ENCODE measurements at places on chromosomes 2 and 18.

GRCh38 chr2:99729104-99730025 lies 239.5 kb upstream of the REV1 start:
- no peak for DNase-seq

DNA sequence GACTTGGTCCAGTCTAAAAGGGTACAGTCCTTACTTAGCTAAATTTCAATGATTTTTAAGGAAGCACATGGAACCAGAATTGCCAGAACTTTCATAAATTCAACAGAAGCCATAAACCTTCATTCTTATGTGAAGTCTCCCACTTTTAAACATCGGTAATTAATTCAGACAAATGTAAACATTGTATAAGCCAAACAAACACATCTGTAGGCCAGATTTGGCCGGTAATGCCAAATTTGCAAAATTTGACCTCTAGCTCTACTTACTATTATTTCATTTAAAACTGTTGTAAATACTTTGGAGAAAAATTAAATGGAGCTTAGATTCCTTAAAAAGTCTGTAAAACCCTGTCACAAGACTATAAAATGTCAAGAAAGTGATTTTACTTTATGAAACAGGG lies 83.2 kb upstream of the GALNT5 start:
- no peak for DNase-seq

- no peak for DNase-seq
Measured at GRCh38 chr2:148719941-148720436, 75.4 kb downstream of the EPC2 start.

GRCh38 chr2:85156153-85156552 lies 23.0 kb downstream of the TCF7L1 start:
- no peak for DNase-seq

- no peak for DNase-seq
Measured at GRCh38 chr2:235352541-235352940, 141.3 kb upstream of the AGAP1 start.

GRCh38 chr18:35756506-35757117 lies 175.1 kb downstream of the GALNT1 start:
- peak; percentile 72 for DNase-seq

DNA sequence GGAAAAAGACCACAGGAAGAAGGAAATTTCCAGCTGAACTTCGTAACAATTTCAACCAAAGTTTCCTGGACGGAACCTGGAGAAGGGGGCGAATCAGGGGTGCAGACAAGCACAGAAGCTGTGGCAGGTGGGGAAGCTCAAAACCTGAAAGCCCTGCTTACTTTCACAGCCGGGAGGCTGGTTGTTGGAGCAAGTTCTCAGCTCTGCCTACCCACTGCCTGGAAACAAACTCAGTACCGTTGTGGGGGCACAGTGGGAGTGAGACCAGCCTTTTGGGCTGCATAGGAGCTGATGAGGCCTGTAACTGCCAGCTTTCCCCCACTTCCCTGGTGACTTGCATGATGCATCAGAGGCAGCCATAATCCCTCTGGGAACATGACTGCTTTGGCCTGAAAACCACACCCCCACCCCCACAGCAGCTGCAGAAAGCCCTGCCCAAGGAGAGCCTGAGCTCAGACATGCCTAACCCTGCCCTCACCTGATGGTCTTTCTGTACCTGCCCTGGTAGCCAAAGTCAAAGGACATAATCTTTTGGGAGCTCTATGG lies 207.0 kb upstream of the VWC2L start:
- no peak for DNase-seq

GRCh38 chr2:189527812-189528592 lies 52.6 kb downstream of the SLC40A1 start:
- no peak for DNase-seq

DNA sequence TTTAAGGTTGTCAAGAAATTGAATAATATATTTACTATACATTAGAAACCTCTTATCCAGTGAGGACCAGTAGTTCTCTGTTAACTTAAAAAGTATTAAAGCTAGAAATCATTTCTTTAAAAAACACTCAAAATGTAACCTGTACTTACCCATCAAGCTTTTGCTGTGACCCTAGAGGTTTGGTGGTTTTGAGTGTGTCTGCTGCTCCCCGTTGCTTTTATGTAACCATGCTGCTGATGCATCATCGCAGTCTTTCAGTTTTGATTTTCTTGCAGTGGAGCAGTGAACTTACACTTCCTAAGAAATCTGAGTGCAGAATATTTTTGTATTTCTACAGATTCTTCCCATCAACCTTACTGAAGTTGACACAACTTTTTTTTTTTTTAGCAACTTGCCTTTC lies 34.2 kb downstream of the MRPS9 start:
- DNase-seq: no peak

GRCh38 chr2:106521016-106521415 lies 33.9 kb downstream of the CD8B2 start:
- DNase-seq: no peak

DNA sequence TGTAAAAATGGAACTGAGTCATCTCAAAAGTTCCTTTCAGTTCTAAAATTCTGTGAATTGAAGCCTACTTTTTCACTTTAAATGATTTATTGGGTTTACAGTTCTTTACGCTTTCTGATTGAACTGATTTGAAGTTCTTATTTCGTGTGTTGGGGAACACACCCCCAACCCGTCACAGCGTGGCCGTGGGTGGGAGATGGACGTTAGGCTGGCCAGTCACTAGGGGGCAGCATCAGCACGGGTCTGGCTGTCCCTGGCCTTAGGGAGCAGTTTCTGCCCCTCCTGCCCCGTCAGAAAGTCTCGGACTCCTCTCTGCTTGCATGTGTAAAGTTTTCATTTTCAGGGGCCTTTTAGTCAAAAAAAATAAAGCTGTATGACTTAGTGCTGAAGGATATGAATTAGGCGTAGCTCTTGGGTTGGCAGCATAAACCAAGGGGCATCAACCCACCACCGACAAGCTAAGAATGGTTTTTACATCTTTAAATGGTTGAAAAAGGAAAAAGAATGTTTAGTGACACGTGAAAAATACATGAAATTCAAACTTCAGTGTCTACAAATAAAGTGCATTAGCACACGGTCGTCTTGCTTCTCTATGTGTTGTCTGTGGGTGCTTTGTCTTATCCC lies 63.4 kb downstream of the ZCCHC2 start:
- DNase-seq: peak; percentile 90

DNA sequence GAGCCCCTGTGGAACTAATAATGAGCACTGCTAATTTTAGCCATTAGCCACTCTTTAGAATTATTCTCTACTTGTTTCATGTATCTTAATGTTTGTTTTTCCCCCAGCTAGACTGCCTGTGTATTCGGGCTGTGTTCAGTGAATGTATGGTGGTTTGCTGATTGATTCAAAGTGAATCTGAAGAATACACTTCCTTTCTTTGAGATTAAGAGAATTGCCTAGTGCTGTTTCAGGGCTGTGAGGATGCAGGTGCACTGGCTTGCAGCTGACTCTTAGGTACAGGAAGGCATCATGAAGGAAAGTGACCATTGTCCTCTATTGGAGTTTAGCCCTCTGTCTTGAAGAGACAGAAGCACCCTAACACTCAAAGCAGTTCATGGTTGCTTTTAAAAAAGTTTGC lies 138.7 kb downstream of the CERS6 start:
- no peak for DNase-seq

- no peak for DNase-seq
Measured at GRCh38 chr2:80462654-80463053, 158.1 kb upstream of the LRRTM1 start.

DNA sequence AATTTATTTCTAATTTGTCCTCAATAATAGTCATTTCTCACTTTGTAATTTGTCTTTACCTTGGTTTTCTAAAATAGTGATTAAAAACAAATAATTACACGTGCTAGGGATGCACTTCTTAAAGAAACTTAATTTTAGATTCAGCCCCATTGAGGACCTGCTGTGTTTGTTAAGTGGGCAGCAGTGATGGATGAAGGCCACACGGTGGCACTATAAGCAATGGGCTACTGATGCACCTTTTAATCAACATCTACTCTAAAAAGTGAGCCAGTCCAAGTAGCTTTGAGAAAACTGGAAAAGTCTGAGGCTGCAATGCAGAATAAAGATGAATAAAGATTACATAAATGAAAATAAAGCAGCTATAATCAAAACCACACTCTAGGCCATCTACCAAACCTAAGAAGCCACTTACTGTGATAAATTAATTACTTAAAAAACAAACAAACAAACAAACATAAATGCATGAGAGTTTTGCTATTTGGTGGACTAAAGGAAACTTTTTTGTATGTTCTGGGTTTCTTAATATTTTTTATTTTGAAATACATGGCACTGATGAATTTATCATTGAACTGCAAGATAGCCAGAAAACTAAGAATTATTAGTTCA lies 89.3 kb downstream of the PDE11A start:
- DNase-seq: no peak

DNA sequence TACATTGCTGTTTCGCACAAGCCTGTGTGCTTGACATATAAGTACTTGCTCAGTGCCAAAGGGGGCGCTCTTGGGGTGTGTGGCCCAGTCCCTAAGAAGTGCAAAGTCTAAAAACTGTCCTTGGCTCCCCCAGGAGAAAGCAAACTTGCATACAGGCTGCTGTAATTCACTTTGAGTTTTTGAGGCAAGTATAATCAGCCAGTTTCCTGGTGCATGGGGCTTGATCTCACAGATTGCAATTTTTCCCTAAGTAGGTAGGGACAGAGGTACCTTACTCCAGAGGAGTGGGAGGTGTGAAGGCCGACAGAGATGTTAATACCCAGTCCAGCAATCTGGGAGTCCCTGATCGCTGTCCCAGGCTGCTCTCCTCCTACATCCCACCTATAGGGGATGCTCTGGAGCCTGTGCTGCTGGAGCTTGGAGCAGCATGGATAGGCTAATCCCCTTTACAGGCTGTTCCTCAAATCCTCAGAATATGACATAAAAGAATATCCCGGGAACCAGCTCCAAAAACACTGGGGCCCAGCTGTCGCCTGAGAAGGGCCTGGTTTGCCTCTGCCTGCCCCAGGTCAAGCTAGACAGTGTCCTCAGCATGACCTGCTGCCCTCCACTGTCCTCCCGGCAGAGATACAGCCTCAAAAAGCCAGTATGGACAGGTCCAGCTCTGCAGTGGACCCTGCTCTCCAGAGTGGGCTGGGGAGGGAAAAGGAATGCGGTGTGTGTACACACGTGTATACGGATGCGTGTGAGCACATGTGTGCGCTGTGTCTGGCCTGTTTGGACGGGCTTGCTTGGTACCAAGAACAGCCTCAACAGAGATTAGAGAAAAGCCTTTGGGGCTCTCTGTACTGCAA lies 136.5 kb upstream of the HAAO start:
- no peak for DNase-seq

DNA sequence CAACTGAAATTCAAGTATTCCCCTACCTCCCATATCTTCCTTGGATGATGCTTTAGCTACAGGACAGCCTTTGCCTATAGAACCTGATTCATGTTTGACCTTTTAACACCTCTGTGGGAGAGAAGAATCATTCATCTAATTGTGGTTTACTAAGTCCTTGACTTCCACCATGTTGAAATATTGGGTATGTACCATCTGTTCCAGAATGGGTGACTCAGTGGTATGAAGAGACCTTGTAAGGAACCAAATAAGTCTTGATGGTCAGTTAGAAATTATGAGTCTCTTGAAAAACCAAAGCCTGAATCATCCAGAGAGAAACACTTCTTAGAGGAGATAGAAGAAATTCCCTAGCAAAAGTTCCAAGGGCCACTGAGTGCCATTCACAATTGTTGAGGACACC lies 27.5 kb downstream of the STAMBP start:
- DNase-seq: no peak

DNA sequence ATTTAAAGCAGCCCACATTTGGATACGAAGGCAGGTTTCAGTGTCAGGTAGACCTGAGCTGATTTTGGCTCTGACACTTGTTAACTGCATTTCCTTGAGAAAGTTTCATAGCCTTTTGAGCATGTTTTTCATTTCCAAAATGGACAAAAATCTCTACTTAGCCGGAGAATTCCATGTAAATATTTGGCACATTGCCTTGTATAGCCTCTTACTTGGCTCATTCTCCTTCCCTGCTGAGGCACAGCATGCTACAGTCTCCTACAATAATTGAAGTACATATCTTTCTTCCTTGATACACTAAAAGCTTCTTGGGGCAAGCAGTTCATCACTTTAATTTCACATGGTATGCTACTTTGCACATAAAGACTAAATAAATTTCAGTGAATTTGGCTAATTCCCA lies 772.2 kb upstream of the CHAC2 start:
- DNase-seq: no peak

DNA sequence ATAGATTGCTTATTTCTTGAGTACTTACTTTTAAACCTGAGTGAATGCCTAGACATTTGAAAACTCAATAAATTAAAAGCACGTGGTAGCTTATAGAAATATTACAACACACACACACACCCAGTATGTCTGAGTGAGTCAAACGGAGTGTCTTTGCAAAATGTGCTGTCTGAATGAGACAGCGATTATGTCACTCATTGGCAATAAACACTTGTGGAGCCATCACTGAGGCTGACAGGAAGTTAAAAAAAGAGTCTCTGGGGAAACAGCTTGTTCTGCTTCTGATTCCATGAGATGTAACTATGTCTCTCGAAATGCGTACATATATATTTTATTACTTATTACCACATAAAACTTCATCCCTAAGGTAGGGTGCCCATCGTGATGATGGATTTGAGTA lies 22.3 kb upstream of the VPS4B start:
- DNase-seq: no peak

GRCh38 chr18:36519358-36519757 lies 221.8 kb downstream of the FHOD3 start:
- DNase-seq: no peak

DNA sequence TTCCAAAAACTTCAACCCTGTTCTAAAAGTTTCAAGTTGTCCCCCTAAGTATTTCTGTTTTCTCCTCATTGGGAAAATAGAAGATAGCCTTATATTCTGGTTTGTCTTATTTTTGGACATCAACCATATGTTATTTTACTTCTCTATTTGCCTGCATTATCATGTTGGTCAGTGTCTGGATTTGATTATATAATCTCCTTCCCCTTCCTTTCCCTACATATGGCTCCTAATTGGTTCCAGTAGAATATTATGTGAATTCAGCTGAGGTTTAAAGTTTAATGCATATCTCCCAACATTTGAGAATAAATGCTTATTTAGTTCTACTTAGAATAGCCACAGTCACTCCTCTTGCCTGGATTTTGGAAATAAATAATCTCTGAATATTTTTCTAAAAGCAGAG lies 66.9 kb downstream of the OXER1 start:
- DNase-seq: no peak

DNA sequence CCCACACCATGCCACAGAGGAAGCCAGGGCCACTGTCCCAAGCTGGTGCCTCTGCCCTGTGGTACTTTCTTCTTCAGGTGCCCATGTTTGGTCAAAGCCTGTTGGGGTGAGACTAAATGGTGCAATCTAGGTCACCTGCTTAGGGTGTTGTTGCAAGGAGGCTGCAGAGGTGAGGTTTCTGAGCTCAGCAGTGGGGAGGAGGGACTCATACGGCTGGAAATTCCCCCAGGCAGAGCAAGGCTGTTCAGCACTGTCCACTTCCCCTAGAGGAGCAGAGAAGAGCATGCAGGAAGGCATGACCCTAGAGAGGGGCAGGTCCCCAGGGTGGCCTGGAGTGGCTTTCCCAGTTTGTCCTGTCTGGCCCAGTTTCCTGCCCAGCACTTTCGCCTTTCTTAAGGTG lies 211.0 kb downstream of the HAUS1 start:
- no peak for DNase-seq

- peak; percentile 52 for DNase-seq
Measured at GRCh38 chr18:13221869-13222855, 3.6 kb downstream of the LDLRAD4 start.
